Activated CD4-positive, alpha-beta T cell treated with anti-CD3 and anti-CD28 coated beads, Interleukin-2, amount 10 ng/mL, durations not matched to agents 7 days and 5 days (primary cell): ENCODE measurements at places on chromosomes 6 and 20. TPM values are rescaled to one million over a fixed set of nuclear protein-coding genes. Genes with fewer than 3 reads are reported as not detected.

Gene BPIFB4
- not detected for total RNA-seq

Gene GPR6
- not detected for total RNA-seq

Gene DPPA5
- total RNA-seq, result not detected

Gene CPNE5
- total RNA-seq, result 1.00 TPM

Gene SIRPD
- total RNA-seq, result 0.17 TPM

Gene LPA
- total RNA-seq, result not detected

Gene ZNF165
- total RNA-seq, result 0.77 TPM

Gene CST3
- total RNA-seq, result 1.6 TPM

Gene SLC17A9
- 12.6 TPM for total RNA-seq

Gene PAX1
- not detected for total RNA-seq

Gene COMMD7
- total RNA-seq, result 63.4 TPM

Gene RPS21
- total RNA-seq, result 1,391 TPM

Gene CLVS2
- total RNA-seq, result not detected

Gene DYNLT2
- total RNA-seq, result 2.5 TPM

Gene PARD6B
- 4.2 TPM for total RNA-seq

Gene OR2J3
- not detected for total RNA-seq

Gene ARMC2
- 10.2 TPM for total RNA-seq

Gene NRN1
- 8.7 TPM for total RNA-seq

Gene TRIM15
- total RNA-seq, result not detected

Gene CAP2
- not detected for total RNA-seq

Gene WFDC12
- not detected for total RNA-seq

Gene CALHM6
- total RNA-seq, result 7.7 TPM
